ENCODE measurements at places on chromosomes 6 and 20.
A peak's percentile ranks its signal among the peaks of the same experiment; 100 is the strongest.

DNA sequence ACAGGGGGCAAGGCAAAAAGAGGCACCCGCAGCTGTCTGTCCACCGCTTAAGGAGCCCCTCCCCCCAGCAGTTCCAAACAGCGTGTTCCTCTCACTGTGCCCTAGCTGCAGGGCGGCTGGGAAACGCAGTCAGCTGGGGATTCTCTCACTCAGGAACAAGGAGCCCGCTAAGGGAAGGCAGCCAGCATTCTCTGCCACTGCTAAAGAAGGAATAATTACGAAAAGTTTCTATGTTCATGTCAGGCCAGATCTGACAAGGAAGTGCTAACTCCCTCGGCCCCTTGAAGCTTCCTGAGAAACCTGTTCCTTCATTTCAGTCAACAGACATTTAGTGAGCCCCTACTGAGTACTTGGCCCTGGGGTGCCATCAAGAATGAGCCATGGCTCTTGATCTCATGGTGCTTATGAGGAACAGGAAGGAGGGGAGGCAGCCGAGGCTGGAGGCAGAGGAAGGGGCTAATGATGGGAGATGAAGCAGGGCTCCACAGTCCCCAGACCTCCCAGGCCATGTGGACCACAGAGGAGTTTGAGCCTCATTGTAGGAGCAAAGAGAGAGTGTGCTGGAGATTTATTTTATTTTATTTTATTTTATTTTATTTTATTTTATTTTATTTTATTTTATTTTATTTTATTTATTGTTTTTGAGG is 101.7 kb upstream of the PMEPA1 start:
- DNase-seq = no peak

- no peak for DNase-seq
These were observed 24.3 kb downstream of the SCAF8 start for GRCh38 chr6:154757352-154758050.

GRCh38 chr6:43454290-43454695 is 1.1 kb downstream of the DLK2 start:
- peak; percentile 81 for DNase-seq

GRCh38 chr6:113697632-113698410 is 159.3 kb upstream of the MARCKS start:
- DNase-seq = peak; percentile 76

- DNase-seq = peak; percentile 92
These were observed 172.5 kb upstream of the JARID2 start for GRCh38 chr6:15073344-15073789.

GRCh38 chr20:17916433-17916891 is 52.1 kb downstream of the SNX5 start:
- no peak for DNase-seq
